Activated naive CD4-positive, alpha-beta T cell treated with anti-CD3 and anti-CD28 coated beads for 36 hours (primary cell): ENCODE measurements at places on chromosomes 13 and 19. TPM values are rescaled to one million over a fixed set of nuclear protein-coding genes. Genes with fewer than 3 reads are reported as not detected.

GRCh38 chr13:44431150-44431549 lies 57.5 kb downstream of the SERP2 start:
- no peak for DNase-seq

DNA sequence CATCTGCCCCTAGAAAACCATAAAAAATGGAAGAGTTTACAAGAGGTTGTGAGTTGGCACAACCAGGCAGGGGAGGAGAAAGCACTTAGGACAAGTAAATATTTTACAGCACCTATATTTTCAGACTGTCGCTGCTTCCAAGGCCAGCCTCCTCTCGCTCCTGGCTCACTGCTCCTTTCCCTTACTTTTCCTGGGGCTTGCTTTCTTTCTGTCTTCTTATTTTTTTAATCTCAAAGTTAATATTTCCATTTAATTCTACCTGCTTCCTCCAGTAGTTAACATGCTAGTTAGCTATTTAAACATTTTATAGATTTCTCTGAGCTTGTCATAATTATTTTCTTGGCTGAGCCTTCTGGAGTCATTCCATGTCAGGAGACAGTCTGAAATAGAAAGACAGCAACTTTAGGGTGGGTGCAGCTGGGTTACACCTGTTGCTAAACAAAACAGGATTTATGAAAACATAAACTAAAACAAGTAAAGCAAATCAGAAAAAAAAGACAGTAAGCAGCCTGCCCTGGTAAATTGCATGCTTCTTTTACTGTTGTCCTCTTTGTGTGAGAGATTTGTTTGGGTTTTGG lies 330.1 kb downstream of the DLEU7 start:
- no peak for DNase-seq

- DNase-seq = no peak
Measured at GRCh38 chr13:48446464-48446863, 33.6 kb upstream of the LPAR6 start.

DNA sequence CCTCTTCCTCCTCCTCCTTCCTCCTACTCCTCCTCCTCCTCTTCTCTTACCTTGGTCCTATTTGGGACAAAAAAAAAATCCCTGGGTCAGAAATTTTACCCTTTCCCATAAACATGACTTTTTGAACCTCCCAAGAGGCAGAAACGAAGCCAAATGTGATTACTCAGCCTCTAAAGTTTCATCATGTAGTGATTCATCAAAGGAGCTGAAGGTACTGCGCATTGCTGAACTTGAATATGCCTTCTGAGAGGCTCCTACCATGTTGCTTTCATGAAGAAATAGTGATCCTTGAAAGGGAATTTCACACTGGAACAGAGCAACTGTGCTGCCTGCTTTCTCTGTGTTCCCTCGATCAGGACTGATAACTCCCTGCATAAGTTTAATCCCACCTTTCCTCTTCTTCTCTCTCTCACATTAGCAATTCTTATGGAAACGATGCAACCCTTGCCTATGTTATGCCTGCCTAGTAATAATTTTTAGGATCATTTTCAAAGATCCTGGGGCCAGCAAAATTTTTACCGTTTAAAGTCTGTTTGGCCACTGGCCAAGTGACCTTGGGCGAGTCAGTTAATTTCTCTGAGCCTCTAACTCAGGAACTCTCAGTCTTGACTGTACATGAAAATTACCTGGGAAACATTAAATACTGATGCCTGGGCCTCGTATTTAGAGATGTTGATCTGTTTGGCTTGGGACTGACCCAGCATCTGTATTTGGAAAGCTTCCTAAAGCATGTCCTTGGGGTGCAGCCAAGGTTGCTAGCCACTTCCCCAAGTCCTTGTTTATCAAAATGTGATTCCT lies 149.5 kb downstream of the DCT start:
- DNase-seq = no peak

GRCh38 chr13:108060111-108060510 lies 155.2 kb downstream of the LIG4 start:
- DNase-seq = no peak

DNA sequence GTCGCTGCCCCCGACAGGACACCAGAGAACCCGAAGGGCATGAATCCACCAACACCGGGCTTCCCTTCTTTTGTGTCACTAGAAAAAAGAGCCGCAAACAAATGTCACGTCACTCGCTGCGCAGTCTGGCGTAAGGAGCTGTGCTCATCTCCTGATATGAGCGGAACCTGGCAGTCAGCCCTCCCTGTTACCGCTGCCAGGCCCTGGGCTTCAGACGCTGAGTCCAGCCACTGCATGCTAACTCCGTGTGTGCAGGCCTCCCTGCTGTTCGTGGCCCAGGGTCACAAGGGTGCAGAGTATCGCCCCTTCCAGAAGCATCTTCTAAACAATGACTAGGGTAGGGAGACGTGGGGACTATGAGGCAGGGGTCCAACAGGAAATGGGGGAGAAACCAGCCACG lies 71.3 kb downstream of the SLC7A1 start:
- DNase-seq = no peak

Gene ACP7
- total RNA-seq = not detected

Gene SEMA6B
- 0.17 TPM for total RNA-seq

Gene MIA
- not detected for total RNA-seq

Gene CADM4
- total RNA-seq = 0.64 TPM

Gene PLIN5
- total RNA-seq = 0.25 TPM
